ENCODE measurements at places on chromosomes 12 and 14.

DNA sequence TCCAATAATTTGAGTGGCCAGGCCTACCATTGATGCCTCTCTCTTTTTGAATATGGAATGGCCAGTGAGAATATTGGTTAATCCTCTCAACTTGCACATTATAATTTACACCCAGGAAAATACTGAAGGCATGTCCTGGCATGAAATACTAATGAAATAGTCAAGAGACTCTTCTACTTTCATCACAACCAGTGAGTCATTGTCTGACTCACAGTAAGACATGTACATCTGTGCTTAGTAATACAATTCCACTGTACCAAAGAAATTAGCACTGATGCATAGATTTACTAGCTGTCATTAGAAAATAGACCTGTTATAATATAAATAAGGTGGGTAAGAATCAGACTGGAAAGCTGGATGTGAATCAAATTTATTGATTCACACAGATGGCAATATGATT, 31.6 kb downstream of the KCNC2 start:
- DNase-seq: no peak

GRCh38 chr14:95481391-95482022, 34.9 kb downstream of the SYNE3 start:
- no peak for DNase-seq

GRCh38 chr12:80422550-80422949, 21.5 kb upstream of the PTPRQ start:
- DNase-seq: no peak

DNA sequence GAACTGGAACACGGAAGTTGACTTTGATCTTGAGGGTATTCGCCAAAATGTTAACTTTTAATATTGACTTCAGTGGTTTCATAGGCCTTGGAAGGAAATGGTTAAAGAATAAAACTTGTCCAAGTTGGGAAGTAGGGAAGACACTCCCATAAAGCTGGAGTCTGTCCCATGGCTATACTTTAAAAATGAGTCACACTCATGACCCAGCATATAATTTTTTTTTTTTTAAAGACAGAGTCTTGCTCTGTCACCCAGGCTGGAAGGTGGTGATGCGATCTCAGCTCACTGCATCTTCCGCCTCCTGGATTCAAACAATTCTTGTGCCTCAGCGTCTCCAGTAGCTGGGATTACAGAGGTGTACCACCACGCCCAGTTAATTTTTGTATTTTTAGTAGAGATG, 19.6 kb downstream of the TMPRSS12 start:
- DNase-seq: no peak

DNA sequence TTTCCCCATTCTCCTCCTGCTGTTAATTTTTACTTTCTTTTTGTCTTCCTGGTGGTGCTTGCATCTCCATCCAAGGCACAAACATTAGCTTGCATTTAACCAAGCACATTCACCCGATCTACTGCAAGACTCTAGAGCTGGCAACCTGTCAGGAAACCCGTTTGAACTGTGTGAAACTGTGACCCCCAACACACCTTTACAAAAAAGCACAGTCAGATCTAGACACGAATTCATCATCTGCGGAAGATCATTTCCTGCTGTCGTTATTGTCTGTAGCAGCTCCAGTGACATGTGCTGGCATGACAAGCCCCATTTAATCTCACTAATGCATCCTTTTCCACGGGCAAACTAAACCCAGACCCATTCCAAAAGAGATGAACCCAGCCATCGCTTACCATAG, 340.5 kb downstream of the VRK1 start:
- DNase-seq: no peak

DNA sequence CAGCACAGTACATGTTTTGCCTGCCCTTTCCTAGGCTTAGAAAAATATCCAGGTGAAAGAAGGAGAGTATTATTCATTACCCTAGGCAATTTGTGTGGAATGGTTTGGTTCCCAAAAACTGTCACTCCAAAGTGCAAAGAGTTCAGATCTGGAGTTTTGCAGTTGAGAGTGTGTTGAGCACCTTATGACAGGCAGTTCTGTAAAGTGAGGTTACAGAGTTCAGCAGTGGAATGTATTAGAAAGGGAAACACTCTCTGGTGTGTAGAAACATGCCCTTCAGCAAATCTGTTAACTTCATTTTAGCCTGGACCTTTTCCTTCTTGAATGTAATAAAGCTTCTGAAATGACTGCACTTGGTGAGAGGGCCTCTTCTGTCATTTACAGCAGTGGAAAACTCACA, 154.0 kb upstream of the SSTR1 start:
- DNase-seq: no peak

DNA sequence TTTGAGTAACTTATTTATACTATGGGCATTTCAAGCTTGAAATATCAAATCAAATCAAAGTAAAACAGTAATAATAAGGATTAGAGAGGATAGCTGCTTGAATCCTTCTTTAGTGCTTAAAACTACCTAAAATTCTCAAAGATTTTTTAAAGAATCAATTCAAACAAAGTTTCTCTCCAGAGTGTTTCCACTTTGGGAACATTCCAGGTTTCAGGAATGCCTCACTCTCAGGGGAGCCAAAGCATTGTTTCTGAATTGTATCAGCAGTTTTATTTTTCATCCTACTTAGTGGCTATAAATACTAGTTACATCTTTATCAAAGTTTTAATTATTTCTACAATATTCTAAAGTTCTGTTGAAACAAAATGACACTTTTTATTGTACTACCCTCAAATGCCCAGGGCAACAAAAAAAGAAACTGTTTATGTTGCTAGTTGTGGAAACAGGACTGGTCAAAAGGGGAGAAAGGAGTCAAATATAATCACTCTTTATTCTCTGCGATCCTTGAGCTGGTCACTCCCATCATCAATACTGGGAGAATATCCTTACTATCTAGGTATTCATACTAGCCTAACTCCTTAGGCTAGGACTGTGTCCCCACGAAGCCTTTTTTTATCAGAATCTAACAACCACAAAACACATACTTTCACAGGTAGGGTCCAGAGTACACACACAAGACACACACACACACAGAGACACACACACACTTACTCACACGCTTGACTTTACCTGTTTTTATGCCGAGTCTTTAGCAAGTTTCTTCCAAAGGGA, 598 bp downstream of the RASSF9 start:
- DNase-seq: no peak

DNA sequence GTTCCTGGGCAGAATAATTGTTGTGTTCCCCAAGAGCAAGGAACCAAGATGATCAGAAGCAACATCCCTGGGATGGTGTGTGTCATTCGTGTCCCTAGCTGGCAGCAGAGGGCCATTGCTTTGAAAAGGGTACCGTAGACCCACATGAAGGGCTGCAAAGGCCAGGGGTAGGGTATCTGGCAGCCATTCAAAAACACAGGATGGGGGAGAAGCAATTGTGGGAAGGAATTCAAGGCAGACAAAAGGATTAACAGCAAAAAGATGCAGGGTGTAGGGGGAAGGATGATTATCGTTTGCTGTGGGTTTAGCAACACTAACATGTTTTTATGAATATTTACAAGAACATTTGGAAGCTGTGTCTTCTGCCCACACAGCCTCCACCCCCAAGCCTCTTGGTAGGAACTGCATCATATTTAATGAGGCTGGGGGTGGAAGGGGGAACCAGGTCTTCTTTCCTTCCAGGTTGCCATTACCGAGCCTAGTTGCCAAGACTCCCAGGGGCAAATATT, 169.0 kb upstream of the G2E3 start:
- no peak for DNase-seq

GRCh38 chr12:130338794-130339601, 1.3 kb downstream of the PIWIL1 start:
- no peak for DNase-seq

- DNase-seq: no peak
Observed at GRCh38 chr12:67449591-67450052, 180.5 kb downstream of the CAND1 start.

DNA sequence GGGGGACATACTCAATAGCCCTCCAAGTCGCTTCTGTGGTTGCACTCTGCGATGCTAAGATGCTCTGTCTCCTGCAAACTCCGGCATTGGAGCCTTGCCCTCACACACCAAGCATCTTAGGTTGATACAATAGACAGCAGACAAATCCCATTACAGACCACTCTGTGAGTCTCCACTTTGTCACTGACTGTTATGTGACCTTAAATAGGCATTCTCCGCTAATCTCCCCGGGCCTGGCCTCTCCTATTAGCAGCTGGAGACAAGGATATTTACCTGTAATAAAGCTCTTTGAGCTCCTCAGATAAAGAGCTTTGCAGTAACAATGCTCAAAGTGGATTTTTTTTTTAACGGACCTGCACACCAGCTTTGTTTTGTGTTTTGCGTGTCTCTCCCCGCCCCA, 479.7 kb upstream of the TBX3 start:
- no peak for DNase-seq

GRCh38 chr14:51860825-51861499, 550 bp downstream of the GNG2 start:
- DNase-seq: no peak

GRCh38 chr12:57767876-57768275, 998 bp upstream of the CYP27B1 start:
- DNase-seq: no peak

- no peak for DNase-seq
Observed at GRCh38 chr12:597926-598568, 65.2 kb downstream of the NINJ2 start.

DNA sequence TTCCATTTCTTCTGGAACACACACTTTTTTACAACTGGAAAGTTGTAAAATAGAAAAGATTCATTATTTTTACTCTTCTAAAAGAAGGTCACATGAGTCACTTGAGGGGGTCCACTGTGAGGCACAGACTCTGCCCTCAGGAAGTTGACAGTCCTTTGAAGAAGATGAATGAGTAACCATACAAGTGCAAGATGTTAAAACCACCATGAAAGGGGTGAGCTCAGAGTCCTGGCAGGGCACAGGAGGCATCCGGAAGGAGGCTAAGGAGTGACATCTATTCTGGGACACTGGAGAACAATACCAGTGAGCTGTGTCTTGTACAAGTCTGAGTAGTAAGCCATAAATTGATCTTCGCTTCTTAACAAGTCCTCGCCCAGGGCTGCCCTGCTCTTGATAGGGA, 126.0 kb upstream of the FRMD6 start:
- no peak for DNase-seq

DNA sequence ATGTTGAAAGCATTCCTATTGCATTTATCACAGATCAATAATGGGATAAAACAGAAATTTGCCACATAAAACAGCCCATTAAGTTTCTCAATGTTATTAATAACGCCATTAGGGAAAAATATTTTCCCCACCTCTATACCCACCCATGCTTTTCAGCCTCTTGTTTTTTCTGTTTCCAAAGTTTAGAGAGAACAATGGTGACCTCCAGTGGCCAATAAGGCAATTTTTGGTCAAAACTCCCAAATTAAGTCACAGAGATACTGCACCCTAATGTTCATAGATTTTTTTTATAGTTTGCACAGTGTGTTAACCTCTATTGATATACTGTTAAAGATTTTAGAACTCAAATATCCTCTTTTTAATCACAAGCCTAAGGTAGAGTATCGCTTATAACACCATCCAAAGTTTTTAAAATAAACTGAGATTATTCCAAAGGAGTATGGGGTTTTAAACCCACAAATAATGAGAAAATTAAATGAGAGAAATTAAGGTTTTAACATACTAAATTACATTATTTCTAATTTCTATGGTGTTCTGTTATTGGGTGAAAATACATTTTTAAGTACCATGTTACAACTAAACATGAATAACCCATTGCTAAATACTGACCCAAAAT, 184.7 kb upstream of the DCN start:
- no peak for DNase-seq

GRCh38 chr12:127293507-127294310, 973.3 kb upstream of the TMEM132C start:
- no peak for DNase-seq

GRCh38 chr12:124524231-124524925, 43.0 kb downstream of the NCOR2 start:
- no peak for DNase-seq

DNA sequence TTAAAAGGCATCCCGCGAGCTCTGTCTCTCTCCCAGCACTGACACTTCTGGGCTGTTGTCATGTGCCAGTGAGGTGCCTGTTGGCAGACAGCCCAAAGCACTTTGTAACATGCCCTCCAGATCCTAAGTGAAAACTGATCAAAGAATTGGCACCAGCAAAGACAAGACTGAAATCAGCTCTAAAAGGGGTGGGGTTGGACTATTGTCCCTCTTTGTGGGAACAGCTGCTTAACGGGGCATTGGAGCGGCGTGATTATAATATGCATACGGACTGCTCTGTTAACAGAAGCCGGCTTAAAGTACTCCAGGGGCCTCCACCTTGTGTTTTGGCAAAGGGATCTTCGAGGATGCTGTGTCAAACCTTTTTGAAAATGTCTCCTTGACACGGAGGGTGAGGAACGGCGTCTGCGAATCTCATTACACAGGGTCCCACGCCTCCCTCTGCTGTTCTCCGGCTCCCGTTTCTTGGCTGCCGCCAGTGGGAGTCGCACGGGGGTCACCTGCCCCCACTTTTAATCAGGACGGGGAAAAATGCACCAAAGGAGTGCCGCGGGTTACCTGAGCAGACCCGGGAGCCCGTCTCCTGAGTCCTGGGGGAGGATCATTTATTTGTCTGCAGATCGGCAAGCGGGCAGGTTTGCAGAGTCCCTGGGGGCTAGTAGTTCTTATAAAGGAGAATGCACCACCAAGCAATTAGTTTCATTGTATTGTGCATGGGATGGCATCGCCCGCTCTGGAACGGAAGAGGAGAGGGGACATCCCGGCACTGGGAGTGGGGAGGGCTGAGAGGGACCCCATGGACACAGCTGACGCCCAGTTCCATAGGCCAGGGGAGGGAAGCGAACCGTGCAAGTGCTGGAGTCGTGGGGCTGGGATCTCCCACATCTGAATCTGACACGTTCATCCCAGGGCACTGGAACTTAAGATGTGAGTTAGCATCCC, 44.3 kb downstream of the SPRING1 start:
- no peak for DNase-seq

GRCh38 chr12:106358396-106359241, 1.1 kb downstream of the POLR3B start:
- DNase-seq: no peak

DNA sequence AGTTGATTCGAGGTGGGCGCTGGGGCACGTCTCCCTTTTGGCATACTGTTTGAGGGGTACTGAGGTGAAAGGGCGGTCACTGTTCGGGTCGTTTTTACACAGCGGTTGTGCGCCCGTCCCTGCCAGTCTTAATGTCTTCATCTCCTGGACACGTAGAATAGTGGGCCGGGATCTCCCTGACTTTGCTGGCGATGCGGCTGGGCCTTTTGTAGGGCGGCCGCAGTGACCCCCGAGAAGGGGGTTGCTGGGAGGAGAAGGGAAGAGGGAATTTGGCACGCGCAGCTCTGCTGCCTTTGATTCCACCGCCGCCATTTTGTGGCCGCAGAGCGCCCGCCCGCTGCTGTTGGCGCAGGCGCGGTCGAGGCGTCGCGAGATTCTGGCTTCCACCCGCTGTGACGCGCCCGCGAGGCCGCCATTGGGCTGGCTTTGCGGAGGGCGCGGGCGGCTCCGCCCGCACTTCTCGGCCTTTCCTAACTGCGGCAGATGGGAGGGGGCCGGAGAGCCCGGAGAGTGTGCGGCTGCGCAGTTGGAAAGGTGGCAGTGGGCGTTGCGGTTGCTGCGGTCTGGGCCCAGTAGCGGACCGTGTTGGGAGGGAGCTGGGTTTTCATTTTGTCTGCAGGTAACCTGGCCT, 542 bp downstream of the SRSF5 start:
- DNase-seq: peak; percentile 93
